ENCODE measurements at places on chromosomes 13 and 19. TPM values are rescaled to one million over a fixed set of nuclear protein-coding genes. Genes with fewer than 3 reads are reported as not detected.

Gene ANGPTL8
- 3.1 TPM for total RNA-seq

Gene TNFSF11
- under 0.01 TPM for total RNA-seq

Gene MAP4K1
- total RNA-seq: under 0.01 TPM

Gene CAPS
- 1.6 TPM for total RNA-seq

Gene ZNF726
- total RNA-seq: 2.6 TPM

Gene KLHL1
- total RNA-seq: not detected

Gene KCNC3
- under 0.01 TPM for total RNA-seq

Gene NOVA2
- 0.52 TPM for total RNA-seq

Gene CPT1C
- 4.7 TPM for total RNA-seq

Gene ZNF264
- 24.0 TPM for total RNA-seq

Gene NAPSA
- total RNA-seq: not detected

Gene PSG2
- not detected for total RNA-seq

Gene C5AR1
- 1.0 TPM for total RNA-seq
